Stimulated activated naive CD4-positive, alpha-beta T cell treated with Interleukin-2 at 50 U/mL for 16 hours (primary cell): ENCODE measurements at places on chromosomes 2 and 18.

DNA sequence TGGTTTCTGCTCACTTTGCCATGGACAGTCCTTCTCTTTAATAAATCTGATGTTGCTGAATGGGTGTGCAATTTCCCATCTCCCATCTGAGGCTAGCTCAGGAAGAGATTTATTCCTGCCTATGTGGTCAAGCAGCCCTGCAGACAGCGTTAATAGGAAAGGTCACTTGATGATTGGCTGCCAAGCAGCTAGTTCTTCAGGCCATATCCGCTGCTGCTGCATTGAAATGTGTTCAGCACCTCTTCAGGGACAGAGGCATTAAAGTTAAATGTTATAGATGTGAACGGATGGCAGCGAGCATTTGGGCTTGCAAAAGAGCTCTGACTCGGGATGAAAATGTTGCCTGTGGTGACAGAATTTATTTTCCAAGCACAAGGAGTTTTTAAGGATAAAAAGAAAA lies 474.2 kb downstream of the PIK3C3 start:
- DNase-seq, result no peak

DNA sequence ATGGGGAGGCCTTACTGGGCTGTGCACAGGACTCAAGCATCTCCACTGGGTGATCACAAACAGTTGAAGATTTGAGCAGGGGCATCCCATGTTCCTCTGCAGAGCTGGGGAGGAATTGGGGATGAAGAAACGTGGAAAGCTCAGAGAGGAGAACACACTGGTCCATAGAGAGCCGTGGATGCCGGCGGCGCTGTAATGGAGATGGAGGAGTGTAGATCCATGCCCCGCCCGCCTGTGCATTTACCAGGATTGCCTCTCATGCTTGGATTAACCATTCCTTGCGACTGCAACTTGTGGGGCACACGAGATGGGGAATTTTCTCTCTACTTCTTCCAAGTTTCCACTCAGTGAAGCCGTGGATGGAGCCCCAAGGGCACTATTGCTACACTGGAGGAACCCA lies 115.9 kb downstream of the NCK2 start:
- no peak for DNase-seq

DNA sequence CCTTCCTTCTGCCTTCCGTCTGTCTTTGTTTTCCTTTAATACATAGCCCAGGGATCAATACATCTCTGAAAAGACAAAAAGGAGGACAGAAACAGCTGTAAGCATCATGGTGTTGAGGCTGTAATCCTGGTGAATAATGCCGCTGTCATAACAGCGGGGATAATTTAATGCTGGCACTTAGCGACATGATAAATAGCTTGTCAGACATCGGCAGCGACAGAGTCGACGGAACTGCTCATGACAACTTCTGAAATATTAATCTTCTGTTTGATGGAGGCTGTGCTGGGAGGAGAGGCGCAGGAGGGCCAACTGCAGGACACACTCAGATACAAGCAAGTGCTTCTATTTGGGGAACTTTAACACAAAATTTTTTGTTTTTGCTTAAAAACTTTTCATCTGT lies 602.2 kb downstream of the GALR1 start:
- DNase-seq, result no peak

GRCh38 chr2:146642066-146642465 lies 1202.8 kb upstream of the ACVR2A start:
- DNase-seq, result no peak

- peak; percentile 16 for DNase-seq
These were observed 55.1 kb upstream of the MAP4K3 start for GRCh38 chr2:39492095-39492590.

- peak; percentile 25 for DNase-seq
These were observed 36.9 kb upstream of the SLC14A1 start for GRCh38 chr18:45686891-45687611.

- no peak for DNase-seq
These were observed 102.1 kb upstream of the SH3BP4 start for GRCh38 chr2:234849678-234850077.

DNA sequence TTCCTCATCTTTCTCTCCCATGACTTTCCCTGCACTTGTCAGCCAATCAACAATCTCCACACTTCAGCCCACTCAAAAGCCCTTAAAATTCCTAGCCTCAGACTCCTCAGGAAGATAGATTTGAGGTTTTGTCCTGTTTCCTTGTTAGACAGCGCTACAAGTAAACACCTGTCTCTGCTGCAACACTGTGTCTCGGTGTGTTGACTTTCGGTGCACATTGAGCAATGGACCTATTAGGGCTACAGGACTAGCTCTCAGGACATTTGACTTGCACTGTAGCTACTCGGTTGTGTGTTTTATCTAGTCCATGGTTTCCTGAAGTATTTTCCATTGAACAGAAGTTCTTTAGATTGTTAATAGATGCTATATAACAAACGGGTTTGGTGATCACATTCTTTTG lies 140.9 kb upstream of the XPO1 start:
- no peak for DNase-seq

- no peak for DNase-seq
These were observed 298.8 kb upstream of the GCFC2 start for GRCh38 chr2:76009484-76009883.

- DNase-seq, result no peak
These were observed 350.6 kb upstream of the VRK2 start for GRCh38 chr2:57696016-57696415.

- DNase-seq, result no peak
These were observed 65.0 kb upstream of the IKZF2 start for GRCh38 chr2:213216461-213216860.

GRCh38 chr2:8244639-8245038 lies 437.2 kb upstream of the ID2 start:
- DNase-seq, result no peak

DNA sequence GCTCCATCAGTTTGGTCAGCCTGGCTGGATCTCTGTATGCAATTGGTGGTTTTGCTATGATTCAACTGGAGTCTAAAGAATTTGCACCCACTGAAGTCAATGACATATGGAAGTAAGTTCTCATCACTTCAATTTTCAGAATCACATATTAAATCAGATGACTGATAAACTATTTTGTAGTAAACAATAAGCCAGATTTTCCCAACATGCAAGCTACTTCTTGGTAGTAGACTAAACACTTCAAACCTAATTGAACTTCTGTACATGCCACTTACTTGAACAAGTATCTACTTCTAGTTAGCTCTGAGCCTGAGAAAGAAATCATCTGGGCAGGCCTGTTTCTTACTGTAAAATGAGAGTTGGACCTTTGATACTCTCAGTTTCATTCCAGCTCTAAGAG lies 11.4 kb downstream of the KLHL41 start:
- no peak for DNase-seq

DNA sequence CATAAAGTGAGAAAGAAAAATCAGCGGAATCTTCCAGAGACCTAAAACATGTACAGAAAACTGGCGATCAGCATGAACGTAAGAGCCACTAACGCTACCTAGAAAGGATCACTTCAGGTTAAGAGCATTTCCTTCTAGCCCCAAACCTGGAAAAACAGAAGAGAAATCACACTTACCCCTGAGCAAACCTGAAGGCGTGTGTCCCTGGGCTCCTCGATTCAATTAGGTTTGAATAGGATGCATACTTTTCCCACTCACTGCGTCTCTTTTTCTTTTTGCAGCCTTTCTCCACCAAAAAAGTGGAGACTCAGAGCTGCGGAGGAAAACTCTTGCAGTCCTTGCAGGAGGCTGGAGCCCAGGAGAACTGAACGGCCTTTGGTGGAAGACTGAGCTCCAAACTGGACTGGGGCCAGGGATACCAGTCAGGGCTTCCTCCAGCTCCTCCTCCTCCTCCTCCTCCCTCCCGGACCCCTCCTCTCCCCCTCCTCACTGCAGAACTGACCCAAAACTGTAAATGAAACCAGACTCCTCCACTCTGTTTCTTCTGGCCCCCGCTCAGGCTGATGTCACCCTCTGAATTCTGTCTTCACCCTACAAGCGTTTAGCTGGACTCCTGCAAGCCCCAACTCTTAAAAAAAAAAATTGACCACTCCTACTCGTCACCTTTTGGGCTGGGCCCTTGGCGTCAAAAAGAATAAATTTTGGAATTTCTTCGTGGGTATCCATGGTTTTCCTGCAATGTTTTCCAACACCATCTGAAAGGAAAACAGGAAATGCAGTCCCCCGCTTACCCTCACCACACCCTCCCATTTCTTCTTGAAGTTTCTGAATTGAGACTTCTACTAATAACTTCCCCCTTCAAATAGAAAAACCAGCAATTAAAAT lies at the start of gene COL6A3:
TSS of gene COL6A3 (minus strand) at position 388 of the 885 bp plus-strand sequence. CDS start 17,347 bp downstream, outside the sequence.
- no peak for DNase-seq

- DNase-seq, result no peak
These were observed 16.5 kb downstream of the DYNC1I2 start for GRCh38 chr2:171703574-171704347.

DNA sequence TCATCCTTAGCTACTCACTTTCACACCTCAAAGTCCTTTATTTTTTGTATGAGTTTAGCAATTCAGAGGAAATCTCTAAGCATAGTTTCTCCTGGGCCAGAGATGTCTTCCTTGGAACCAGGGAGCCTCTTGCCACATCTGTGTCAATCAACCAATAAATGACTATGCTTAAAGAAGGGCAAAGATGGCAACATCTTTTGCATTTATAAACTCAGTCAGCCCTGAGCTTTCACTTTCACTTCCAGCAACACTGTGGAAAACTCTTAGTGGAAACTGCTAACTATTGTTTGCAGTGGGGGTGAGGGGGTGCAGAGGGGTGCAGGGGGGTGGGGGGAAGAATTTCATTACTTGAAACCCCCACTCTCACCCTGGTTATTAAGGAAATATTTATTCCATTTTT lies 3.4 kb downstream of the ACVR1C start:
- no peak for DNase-seq

GRCh38 chr2:9703701-9704221 lies 73.0 kb upstream of the YWHAQ start:
- DNase-seq, result no peak

- no peak for DNase-seq
These were observed 138.0 kb downstream of the RHBDD1 start for GRCh38 chr2:226973816-226974215.

DNA sequence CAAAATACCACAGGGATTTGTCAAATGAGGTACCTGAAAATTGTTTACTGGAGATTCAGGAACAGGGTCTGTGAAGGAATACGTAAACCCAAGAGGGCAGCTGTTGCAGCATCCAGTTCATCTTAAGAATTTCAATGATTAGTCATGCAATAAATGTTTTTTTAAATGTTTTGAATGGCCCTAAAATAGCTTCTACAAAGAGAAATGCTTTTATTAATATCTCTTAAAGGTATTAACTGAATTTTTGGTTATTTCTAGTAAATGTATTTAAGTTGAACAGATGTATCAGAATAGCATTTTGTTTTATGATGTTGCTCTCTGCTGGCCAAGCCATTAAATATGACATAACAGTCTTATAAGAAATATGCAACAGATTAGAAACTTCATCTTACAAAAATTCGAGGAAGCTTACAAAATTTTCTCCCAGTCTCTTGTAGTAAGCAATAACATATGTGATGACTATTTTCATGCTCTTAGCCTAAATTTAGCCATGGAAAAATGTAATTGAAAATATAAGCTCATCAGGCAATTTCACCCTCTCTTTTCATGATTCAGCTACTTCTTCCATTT lies 863.9 kb downstream of the SUCLG1 start:
- DNase-seq, result no peak
